Activated CD8-positive, alpha-beta memory T cell treated with anti-CD3 and anti-CD28 coated beads, Interleukin-2, amount 10 ng/mL, durations not matched to agents 7 days and 5 days (primary cell): ENCODE measurements at places on chromosomes 5 and 9.

DNA sequence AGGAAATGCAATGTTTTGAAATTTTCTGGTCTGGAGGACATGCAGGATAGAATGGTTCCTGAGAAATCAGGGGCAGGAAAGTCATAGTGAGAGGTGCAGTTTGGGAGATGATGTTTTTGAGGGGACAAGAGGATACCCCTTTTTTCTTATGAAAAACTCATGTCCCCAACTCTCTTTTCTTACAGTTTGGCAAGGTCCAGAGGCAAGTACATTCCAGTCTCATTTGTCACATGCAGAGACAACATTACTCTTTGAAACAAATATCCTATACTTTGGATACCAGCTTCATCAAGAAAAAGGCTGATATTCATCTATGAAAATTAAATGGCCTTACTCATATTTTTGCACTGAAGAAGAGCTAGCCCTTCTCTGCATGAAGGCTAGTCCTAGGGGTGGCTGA is 48.2 kb downstream of the EQTN start:
- H3K27me3 ChIP-seq: peaks cover 8% of the 10 kb centered on the region
- H3K36me3 ChIP-seq: no peaks in the 10 kb centered on the region
- no peak overlapping the region for H3K4me3 ChIP-seq
- no peaks in the 10 kb centered on the region for H3K4me1 ChIP-seq
- H3K27ac ChIP-seq: no peak overlapping the region

- DNase-seq: peak; percentile 45
- H3K27me3 ChIP-seq: peaks cover 30% of the 10 kb centered on the region
- no peak overlapping the region for H3K4me3 ChIP-seq
- peaks cover 17% of the 10 kb centered on the region for H3K4me1 ChIP-seq
These were observed 35.3 kb downstream of the UBE2QL1 start for GRCh38 chr5:6483880-6484382.

DNA sequence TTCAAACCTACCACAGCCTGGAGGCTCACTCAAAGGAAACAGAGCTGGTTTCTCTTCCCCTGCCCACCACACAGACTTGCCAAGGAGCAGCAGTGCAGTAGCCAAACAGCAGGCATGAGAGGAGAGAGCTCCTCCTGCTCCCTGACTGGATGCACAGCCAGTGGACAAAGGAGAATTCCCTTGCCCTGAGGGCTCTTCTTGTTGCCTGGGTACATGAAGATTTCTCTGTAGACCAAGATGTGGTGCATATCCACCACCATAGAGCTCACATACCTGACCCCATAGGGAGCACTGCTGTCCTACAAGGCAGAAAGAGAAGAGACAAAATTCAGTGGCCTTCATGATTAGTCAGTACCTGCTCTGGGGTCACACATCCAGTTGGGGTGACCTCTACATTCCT is 56.3 kb upstream of the SPATA31E1 start:
- DNase-seq: no peak
- no peak overlapping the region for H3K4me3 ChIP-seq
- H3K27me3 ChIP-seq: peaks cover 6% of the 10 kb centered on the region
- H3K4me1 ChIP-seq: no peaks in the 10 kb centered on the region
- no peaks in the 10 kb centered on the region for H3K36me3 ChIP-seq

- H3K4me1 ChIP-seq: peaks cover 9% of the 10 kb centered on the region
- no peak overlapping the region for H3K4me3 ChIP-seq
- DNase-seq: no peak
- peaks cover 5% of the 10 kb centered on the region for H3K27me3 ChIP-seq
These were observed 46.1 kb upstream of the CLPTM1L start for GRCh38 chr5:1390861-1391600.

DNA sequence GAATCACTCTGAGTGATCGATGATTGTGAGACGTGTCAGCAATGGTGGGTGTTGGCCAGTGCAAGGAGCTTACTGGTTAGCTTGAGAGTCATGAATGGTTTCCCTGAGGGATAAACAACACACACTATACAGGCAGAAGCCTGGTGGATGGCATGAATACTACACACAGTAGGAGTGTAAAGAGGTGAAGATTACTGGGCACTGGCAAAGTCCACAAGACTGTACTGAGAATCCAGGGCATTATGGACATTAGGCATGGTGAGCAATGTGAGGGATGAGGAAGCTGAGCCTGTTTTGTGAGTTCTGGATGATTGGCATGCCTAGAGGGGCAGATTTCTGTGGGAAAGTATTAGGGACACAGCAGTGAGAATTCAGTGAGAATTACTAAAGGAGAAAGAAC is 71.3 kb downstream of the KDM4C start:
- H3K36me3 ChIP-seq: peaks cover 21% of the 10 kb centered on the region
- no peak overlapping the region for H3K4me3 ChIP-seq
- H3K27me3 ChIP-seq: no peaks in the 10 kb centered on the region
- H3K27ac ChIP-seq: no peak overlapping the region
- DNase-seq: no peak

DNA sequence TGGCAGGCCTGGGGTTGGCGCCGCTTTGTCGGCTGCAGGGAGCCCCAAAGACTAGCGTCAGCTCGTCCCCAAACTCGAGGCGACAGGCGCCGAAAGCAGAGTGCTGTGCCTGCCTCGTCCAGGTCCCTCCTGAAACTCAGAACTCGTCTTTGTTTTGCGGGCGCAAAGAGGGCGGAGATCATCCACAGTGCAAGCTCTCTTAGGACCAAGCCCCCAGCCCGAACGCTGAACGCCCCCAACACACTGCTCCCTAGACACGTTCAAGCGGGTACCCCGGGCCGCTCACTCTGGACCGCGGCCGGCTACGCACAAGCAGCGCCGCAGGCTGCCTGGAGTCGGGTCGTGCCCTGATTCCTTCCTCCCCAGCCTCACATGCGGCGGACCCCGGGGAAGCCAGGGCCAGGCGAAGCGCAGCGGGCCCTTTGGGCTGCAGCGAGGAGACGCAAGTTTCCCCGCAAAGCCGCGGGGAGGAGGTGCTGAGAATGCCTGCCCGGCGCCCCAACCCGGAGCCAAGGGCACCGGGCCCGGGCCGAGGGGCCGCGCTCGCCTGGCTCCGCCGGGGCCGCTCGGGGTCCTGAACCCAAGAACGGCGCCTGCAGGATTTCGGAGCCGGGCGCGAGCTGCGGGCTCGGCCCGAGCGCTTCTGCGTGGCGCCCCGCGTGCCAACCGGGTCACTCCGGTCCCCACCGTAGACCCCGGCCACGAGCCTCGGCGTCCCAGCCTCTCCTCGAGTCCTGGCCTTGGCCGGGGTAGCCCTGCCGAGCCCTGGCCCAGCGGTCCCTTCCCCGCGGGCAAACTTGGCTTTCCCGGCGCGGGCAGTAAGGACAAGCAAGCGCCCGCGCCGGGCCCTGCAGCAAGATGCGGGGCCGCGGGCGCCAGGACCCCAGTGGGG is 738 bp downstream of the FSTL4 start:
- H3K27me3 ChIP-seq: peaks cover 72% of the 10 kb centered on the region
- H3K27ac ChIP-seq: no peak overlapping the region
- DNase-seq: no peak
- H3K4me3 ChIP-seq: peak overlapping the region; percentile 15

GRCh38 chr9:111008158-111009075 is 29.9 kb downstream of the LPAR1 start:
- no peaks in the 10 kb centered on the region for H3K36me3 ChIP-seq
- no peak overlapping the region for H3K27ac ChIP-seq
- no peaks in the 10 kb centered on the region for H3K4me1 ChIP-seq
- no peak for DNase-seq
